ENCODE measurements at places on chromosomes 11 and 22.

GRCh38 chr11:86933891-86934581 is 21.2 kb downstream of the FZD4 start:
- DNase-seq, result no peak

DNA sequence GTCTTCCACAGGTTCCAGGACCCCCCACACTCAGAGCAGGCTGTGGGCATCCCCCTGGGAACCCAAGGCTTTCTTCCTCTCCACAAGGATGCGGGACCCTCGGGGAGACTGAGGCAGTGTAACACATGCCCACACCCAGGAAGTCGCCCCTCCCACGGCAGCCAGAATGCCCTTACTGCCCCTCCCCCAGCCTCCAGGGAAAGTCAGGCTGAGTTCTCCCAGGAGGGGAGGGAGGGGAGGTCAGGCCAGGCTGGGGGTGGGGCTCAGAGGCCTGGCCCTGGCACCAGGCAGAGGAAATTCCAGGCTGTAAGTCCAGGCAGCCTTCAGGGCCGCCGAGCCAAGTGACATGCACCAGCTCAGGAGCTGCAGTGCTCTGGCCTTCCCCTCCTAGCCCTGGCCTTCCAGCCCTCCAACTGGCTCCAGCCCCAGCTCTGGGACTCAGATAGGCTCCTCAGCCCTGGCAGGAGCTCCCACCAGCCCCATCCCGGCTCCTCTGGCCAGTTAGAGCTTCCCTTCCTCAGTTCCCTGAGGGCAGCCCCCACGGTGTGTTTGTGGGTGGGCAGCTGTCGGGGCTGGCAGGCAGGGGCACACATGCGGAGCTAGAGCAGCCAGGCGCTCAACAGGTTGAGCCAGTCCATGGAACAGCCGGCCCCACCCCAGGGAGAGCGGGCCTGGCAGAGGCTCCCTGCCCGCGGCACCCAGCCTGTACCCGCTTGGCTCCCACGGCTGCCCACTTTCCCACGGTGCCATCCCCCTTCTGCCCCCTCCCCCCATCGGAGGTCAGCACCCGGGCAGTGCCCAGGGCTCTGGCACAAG is 3.6 kb downstream of the BCL9L start:
- DNase-seq, result no peak

GRCh38 chr11:32105871-32106560 is 15.1 kb downstream of the RCN1 start:
- DNase-seq, result no peak

GRCh38 chr11:83249972-83250593 is 36.1 kb downstream of the CCDC90B start:
- DNase-seq, result no peak

GRCh38 chr11:76734456-76735420 is 48.4 kb upstream of the TSKU start:
- DNase-seq, result no peak

GRCh38 chr22:17110791-17111550 is 10.2 kb downstream of the TMEM121B start:
- no peak for DNase-seq

DNA sequence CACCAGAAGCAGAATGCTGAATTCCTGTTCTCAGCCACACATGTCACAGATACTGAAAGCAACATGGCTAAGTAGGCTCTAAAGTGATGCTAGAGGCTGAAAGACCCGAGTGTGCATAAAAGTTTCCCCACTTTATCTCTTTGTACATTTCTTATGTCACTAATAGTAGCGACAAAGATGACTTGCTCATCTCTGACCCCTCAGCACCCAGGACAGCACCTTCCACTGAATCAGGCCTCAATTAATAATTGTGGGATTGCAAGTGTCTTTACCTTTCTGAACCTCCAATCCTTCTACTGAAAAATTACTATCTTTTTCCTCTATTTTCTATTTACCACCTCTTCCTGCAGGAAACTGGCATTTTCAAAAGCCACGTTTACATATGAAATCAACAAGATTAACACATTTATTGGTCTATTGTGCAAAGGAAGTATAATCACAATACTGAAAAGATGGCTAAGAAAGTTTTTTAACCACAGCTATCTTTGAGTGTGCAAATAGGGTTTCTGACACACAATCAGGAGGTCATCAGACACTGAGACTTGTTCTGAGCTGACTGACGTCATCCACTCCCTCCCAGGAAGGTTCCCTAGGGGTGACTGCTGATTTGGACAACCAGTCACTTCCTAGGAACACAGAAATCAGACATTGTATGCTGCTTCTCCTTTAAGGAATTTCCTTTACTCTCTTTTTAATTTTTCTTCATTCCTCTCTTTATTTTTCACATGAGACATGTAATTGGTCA is 213.9 kb upstream of the ISX start:
- no peak for DNase-seq

DNA sequence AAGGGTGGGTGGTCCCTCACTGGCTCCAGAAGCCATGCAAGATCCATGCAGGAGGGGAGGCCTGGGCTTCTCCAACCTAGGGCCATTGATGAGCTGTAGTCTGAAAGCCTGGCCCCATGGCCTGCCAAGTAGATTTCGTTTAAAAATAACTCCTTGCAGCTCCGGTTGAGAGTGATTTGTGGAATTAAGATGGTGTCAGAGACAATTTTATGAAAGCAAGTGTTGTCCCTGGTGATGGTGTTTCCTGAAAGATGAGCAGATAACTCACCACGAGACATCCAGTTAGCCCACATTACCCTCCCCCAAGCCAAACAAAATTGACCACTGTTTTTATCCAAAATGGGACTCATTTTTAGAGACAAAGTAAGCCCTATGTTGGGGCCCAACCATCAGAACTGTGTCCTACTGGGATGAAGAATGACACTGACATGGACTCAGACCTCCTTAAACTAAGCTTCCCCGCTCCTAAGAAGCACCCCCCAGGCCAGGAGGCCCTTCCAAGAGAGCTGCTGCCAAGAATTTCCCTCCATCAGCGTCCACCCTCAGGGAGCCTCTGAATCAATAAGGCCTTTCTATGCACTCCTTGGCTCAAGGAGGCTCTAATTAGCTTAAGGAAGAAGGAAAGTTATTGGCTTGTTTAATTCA is 174.2 kb upstream of the NCAM1 start:
- DNase-seq, result no peak

GRCh38 chr11:117996058-117996457 is 9.9 kb downstream of the IL10RA start:
- no peak for DNase-seq

DNA sequence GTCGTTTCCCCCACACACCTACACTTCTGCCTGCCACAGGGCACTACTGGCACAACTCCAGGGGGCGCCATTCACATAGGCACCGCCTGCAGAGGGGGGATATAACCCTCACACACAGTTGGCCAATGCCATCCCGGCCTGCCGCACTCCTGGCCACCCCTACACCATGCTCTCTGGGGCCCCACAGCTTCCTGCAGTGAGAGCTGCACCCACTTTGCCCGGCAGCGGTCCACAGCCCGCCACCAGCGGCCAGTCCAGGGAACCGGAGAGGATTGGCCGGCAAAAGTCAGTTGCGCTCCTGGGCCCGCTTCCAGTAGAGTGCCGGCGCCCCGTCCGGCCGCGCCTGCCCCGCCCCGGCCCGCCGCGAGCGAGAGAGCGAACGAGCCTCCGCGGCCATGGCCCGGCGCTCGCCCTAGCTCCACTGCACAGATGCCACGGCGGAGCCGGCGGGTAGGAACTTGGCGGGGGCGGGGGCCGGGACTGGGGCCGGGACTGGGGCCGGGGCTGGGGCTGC is 25.6 kb upstream of the SUSD2 start:
- DNase-seq, result no peak

- DNase-seq, result no peak
These were observed 58.2 kb downstream of the ACER3 start for GRCh38 chr11:76918941-76919386.

- DNase-seq, result peak; percentile 21
These were observed 48.5 kb downstream of the GGTLC2 start for GRCh38 chr22:22692707-22693530.

DNA sequence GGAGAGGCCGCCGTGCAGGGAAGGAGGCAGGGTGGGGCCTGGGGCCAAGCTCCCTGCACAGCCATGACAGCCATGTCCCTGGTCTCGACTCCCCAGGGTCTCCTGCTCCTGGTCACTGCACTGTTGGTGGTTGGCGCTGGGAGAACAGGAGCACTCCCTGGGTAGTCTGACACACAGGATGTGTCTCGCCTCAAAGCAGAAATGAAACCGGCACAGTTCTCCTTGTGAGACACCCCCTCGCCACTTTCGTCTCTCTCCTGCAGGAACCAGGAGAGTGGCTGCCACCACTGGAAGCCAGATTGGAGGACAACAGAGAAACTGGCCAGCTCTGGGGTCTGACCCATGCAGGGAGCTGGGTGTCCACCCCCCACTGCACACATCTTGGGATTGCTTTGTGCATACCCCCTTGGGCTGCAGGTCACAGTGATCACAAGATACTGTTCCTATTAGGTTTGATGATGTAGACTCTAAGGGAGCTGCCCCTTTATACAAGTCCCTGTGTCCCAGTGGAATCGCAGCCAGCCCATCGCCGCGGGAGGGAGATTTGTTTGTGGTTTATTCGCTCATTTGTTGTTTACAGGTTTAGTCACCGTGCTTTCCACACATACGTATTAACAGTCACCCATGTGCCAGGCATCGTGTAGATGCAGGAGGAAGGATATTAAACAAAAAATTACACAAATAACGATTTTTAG is 27.0 kb upstream of the YWHAH start:
- DNase-seq, result no peak

DNA sequence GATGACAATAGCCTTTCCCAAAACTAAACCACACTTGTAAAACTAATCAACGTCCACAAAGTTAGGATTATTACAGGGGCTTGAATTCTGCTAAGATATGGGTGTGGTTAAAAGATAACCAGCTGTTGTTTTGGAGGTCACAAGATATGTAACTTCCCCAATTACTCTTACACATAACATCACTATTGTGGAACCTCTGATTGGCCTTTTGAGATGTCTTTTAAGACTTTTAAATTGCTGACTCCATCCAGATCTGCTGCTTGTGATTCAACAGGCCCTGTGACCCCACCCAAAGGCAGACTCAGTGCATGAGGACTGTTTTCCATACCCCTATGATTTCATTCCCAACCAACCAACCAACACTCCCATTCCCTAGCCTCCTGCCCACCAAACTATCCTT is 893.9 kb downstream of the OPCML start:
- DNase-seq, result no peak

DNA sequence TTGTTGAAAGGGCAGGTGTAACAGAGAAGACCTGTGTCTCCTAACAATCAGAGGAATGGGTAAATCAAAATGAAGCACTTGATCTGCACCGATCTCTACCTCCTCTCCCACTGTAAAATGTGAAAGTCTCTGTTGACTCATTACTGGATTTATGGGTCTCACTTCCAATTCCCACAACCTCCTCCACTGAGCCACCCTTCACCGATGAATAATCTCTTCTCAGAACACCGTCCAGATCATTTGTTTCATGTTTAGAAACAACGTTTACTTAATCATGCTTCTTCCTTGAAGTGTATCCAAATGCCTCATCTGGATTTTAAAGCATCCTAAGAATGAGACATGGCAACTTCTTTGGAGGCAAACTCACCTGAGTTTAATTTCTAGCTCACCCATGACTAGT is 643.6 kb downstream of the ETS1 start:
- no peak for DNase-seq

GRCh38 chr11:5124891-5125620 is 13.1 kb downstream of the OR52A5 start:
- no peak for DNase-seq

- DNase-seq, result no peak
These were observed 32.0 kb downstream of the LRRC32 start for GRCh38 chr11:76638270-76639197.

DNA sequence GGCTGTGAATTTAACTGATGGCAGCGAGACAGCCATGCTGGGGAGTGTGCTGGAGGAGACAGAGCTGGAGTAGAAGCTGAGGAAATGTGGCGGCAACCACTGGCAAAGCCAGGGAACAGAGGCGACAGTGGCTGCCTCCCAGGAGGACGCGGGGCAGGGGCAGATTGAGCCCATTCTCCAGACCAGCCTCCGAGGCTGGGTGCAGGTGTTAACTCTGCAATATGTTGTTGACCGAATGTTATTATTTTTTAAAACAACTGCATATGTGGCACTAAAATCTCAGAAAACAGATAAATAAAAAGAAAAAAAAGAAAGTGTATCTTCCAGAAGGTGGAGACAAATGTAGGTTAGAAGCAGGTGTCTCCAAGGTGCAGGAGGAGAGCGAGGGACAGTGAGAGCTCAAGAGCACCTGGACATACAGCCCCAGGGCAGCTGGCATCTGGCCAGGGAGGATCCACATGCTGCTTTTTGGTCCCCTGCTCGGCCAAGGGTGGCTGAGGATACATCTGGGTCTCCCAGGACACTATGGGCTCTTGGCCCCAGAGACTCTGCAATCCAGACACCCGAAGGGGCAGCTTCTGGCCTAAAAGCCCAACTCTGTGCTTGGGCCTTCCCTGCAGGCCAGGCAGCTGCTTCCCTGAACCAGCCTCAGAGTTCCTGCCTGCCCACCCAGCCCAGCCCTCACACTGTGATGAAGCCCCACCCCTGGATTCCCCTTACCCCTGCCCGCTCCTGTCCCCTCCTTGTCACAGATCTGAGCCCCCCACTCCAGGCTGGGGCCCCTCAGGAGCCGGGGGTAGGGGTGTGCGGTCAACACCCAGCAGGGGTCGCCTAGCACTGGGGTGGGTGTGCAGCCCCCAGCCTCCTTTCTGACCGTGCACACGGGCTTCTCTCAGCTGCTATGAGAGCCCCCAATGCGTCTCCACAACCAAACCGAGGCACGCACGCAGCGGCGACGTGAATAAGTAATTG is 12.9 kb downstream of the RTN4R start:
- DNase-seq, result no peak

DNA sequence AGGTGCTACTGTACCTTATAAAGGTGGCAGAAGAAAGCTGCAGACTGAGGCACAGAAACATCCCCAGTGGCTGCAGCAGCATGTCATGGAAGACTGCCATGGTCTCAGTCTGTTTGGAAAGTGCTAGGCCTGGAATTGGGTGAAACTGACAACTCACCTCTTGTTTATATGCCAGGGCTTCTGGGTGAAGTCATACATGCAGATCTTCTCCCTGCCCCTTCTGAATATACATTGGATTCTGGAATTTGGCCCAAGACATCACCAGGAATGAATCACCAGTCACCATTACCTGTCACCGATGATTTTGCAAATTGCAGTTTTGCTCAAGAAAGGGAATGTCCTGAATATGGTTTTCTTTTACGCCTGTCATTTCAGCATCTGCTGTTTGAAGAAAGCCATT is at the start of gene PLET1:
Gene PLET1 (minus strand): TSS at position 371 of the 400 bp plus-strand sequence. CDS start 271 bp downstream, at position 100.
- DNase-seq, result no peak

Data from stimulated activated CD8-positive, alpha-beta memory T cell treated with anti-CD3 and anti-CD28 coated beads, Interleukin-15, amount 100 ng/mL, for 4 hours (primary cell).